ENCODE measurements at places on chromosomes 1 and 21.

DNA sequence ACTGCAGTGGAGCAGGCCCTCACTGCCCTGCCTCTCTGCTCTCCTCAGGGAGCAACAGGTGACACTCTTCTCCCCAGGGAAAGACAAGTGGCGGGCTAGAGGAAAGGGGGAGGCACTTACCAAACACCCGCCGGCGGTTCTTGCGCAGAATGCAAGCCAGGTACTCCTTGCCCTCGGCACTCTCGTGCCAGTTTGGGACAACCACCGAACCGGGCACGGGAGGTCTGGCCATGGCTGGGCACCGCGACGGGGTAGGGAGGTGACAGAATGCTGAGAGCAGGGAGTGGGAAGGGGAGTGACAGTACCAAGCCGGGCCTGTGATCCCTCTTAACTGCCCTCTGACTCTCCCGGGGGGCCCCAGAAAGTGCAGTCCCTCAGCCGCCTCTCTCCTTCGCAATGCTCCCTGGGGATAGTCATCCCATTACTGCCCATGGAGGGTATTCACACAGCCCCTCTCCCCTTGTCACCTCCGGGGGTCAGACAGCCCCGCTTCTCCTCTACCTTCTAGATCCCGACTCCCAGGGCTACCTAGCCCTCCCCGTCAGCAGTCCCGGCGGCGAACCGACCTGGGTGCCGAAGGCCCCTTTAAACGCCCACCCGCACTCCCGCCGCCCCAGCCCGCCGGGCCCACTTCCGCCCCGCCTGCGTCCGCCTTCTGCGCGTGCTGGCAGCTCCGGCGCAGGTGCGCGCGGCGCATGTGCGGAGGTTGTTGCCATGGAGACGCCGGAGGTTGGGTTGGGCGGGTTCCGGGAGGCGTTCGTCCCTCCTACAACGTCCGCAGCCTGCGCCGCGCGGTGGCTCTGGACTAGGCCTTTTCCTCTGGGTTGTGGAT is at the start of gene CPLANE2:
Gene CPLANE2, minus strand, starts transcription at position 673 of the 832 bp plus-strand sequence. Its CDS starts 441 bp downstream, at position 232.
- peak; percentile 92 for DNase-seq

GRCh38 chr1:201568265-201568664 is 29.3 kb downstream of the NAV1 start:
- DNase-seq: no peak

- no peak for DNase-seq
These were observed 79.6 kb downstream of the DOP1B start for GRCh38 chr21:36236052-36236730.

- DNase-seq: no peak
These were observed 52.2 kb downstream of the RAB3GAP2 start for GRCh38 chr1:220219865-220220698.

- DNase-seq: no peak
These were observed at the start of gene CACNA1E for GRCh38 chr1:181483285-181484195. CACNA1E (plus strand) TSS chr1:181483517; CDS start chr1:181483745, 228 bp downstream.

DNA sequence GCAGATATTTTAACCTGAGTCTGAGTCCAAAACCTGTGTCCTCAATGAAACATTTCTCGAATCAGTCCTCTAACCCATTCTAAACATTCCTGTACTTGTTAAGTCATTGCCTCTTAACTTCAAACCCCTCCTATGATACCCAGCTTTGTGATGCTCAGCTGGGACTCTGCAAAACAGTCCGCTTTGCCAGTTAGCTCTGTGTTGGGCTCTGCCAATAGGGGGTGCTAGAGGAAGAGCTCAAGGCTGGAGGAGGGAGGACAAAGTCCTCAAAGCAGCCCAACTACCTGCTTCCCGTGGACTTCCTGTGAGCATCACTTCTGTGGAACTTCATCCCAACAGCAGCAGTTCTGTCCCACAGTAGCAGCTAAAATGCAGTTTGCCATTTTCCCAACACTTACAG is 38.1 kb upstream of the SYT14 start:
- DNase-seq: peak; percentile 35

GRCh38 chr1:104163912-104164476 is 414.3 kb downstream of the AMY1C start:
- no peak for DNase-seq

- DNase-seq: no peak
These were observed 24.8 kb upstream of the SLFNL1 start for GRCh38 chr1:41046347-41046775.

DNA sequence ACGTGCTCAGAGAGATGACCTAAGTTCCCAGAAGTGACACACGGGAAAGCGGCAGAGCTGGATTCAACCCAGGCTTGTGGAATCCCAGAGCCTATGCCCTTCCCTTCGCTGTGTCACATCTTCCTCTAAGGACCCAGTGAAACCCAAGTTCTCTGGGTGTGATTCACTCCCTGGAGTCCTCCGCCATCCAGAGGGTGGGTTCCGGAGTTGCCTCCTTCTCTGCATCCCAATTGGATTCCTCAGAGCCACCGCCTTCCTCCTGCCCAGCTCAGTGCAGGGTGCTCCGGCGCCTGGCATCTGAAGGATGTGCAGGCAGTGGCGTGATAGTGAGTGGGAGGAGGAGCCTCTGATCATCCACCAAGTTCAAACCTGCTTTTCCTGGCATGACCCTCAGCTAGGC is 20.7 kb upstream of the RCC2 start:
- DNase-seq: no peak

DNA sequence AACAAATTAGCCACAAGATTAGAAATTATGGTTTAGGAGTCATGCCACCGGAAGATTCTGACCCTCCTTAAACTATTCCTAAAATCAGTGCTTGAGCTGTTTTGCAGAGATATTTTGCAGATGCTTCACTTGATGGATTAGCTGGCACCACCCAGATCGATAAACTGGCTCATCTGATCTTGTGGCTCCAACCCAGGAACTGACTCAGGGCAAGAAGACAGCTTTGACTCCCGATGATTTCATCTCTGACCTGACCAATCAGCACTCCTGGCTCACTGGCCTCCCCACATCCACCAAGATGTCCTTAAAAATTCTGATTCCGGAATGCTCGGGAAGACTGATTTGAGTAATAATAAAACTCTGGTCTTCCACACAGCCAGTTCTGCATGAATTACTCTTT is 221.6 kb downstream of the RHOU start:
- DNase-seq: no peak

GRCh38 chr1:164560556-164560955 is 1.6 kb downstream of the PBX1 start:
- peak; percentile 9 for DNase-seq

DNA sequence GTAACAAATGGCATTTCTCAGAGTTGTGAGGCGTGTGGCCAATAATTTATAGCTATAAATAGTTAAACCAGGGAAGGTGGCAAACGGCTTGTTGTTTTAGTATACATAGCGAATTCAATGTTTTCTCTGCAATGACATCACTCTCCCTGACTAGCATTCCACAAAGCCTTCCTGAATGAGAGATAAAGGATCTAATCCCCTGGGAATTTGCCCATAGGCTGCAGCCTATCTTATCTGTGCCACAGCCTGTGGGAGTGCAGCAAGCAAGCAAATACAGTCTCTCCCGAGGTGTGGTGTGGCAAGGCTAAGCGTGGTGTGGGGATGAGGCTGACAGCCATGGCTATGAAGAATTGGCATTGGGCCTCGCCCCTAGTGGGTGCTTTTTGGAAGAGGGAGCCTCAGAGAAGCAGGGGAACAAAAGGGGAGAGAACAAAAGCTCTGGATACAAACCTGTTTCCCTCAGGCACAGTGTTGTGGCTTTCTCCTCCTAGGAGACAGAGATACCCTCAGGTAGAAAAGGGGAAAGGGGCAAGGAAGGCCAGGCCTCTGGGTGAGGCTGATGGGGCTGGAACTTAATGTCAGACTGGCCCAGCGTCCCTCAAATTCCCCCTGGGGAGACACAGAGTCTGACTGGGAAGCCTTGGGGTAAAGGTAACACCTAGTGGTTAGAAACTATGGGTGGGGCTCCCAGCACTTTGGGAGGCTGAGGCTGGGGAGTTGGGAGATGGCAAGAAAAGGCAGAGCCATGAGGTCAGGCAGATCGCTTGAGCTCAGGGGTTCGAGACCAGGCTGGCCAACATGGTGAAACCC is 8.9 kb downstream of the TAGLN2 start:
- DNase-seq: no peak

DNA sequence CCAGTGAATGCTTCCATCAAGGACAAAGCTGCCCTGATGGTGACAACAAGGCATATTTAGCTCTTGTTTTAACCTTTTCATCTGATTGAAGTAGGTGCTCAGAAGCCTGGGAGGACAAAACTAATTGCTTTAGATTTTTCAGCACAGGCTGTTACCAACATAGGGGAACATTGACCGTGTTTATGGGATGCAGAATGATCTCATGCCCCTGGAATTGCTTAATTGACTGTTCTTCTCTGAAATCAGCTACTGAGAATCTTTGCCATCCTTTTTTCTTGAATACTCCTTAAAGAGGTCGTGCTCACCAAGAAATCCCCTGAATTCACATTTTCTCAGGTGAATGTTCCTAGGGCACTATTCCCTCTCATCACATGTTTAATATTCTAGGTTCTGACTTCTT is 95.9 kb upstream of the CCDC190 start:
- no peak for DNase-seq

GRCh38 chr1:44632598-44632997 is 41.7 kb downstream of the TMEM53 start:
- peak; percentile 86 for DNase-seq

DNA sequence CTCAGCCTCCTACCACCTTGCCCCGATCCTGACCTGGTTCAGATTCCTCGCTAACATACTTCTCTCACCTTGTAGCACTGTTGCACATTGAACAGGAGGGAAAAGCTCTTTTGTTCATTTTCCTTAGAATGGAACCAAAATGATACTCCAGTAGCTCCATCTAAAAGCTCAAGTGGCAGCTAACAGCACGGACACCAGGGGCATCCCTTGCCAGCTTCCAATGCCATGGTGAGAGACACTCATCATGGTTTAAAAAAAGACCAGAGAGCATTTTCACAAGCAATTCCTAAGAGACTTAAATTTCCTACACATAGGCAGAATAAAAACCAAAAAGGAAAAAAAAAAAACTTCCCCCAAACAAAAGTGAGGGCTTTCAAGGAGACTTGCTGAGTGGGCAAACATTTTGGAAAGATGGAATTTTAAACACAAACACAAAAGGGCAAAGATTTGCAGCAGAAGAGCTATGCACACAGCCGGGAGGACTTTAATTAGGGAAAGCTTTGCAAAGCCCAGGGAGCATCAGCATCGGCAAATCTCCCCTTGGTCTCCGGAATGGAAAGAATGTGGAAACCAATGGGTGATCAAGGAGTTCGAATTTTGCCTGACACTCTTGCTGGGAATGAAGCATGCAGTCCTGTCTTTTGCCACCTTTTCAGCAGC is 84.3 kb downstream of the CAPZB start:
- no peak for DNase-seq

GRCh38 chr1:83961571-83962295 is 37.2 kb downstream of the TTLL7 start:
- DNase-seq: no peak

GRCh38 chr21:16644685-16645084 is 868.2 kb upstream of the CXADR start:
- DNase-seq: no peak

DNA sequence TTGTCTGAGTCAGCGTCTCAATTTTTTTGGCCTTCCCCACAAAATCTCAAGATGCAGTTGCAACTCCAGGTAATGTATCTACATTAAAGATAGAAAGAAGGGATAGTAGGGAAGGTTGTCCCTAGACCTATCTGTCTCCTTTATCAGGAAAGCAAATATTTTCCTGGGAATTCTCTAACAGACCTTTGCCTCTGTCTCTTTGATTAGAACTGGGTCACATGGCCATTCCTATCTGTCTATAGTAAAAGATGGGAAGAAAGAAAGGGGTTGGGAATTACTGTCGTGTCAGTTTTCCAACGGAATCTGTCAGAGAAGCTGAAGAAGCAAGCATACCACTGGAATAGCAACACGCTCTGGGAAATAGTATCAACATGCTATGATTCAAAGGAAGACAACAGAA is 48.7 kb downstream of the ZNF326 start:
- DNase-seq: no peak

DNA sequence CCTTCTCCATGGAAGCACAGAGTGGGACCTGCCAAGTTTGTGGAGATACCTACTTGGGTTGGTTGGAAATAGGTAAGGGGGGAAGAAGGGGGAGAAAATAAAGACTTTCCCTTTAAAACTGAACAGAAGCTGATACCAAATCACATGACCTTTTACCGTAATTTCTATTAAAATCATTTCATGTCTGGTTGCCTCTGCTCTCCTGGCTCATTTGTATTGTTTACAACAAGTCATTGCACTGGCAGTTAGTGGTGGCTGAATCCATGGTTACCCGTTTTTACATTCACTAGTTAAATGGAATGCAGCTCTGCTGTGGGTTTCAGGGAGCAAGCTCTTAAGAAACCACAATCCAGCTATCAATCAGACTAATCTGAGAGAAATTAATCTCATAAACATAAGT is 353.7 kb upstream of the ESRRG start:
- DNase-seq: no peak

GRCh38 chr1:59685666-59686065 is 129.1 kb upstream of the HOOK1 start:
- no peak for DNase-seq

DNA sequence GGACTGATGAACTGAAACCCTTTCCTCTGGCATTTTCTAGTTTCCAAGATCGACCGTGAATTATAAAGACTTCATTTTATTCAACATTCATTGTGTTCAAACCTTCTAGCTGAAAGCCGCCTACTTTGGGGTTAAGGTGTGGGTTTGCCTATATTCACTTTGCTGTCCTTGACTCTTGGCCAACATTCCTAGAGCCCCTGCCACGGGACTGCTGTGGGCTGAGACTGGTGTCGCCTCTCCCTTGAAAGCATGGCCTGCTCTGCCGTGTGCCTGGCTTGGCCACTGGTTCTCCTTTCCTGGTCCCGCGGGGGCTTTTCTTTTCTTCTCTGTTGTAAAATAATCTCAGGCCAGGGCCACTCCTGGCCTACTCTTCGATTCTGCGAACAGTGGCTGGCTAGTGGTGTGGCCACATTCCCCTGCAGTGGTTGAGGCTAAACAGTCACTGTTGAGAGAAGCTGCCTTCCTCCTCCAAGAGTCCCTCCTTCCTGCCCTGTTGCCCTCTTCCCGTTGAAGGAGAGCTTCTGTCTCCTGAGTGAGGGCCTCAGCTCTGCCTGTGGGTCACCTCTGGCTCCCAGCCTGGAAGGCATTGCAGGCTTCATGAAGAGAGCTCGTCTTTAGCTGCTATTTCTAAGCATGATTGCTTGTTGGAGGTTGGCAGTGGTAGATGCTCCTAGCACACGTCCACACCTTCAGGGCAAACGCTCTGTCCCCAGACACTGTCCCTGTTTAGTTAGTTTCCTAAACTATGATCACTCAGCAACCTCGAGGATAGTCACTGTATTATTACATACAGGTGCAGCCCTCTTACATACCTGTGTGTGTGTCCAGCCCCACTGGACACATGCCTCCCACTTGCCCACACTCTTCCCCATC is 80.5 kb downstream of the GALNT2 start:
- no peak for DNase-seq

Measured in hematopoietic multipotent progenitor cell treated with erythropoietin and hydrocortisone succinate and interleukin-3 and kit ligand, for 8 days (in vitro differentiated cells).